ENCODE measurements at places on chromosomes 6 and 20. TPM values are rescaled to one million over a fixed set of nuclear protein-coding genes. Genes with fewer than 3 reads are reported as not detected.

TGM3 gene
- polyA plus RNA-seq: not detected

DNA sequence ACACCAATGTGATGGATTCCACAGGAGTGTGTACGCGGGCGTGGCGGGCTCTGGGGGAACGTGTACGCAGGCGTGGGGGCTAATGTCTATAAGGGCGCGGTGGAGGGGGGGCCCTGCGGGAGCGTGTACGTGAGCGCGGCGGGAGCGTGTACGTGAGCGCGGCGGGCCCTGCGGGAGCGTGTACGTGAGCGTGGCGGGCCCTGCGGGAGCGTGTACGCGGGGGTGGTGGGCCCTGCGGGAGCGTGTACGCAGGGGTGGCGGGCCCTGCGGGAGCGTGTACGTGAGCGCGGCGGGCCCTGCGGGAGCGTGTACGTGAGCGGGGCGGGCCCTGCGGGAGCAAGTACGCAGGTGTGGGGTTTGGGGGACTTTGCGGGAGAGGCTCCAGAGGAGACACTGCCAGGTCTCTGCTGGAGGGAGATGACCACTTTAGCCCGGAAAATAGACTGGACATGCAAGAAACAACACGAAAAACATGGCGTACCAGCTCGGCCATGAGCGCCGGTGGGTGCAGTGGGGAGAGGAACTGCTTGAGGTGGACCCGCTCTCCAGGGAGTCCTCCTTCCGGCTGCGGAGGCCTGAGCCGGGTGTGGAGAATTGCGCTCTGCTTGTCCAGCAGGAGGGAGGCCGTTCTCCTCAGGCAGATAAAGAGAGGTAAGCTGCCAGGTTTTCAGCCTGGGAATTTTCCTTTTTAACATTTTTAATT lies 27.8 kb upstream of the SMOC2 start:
- no peak overlapping the region for H3K27ac ChIP-seq
- H3K36me3 ChIP-seq: no peaks in the 10 kb centered on the region
- no peaks in the 10 kb centered on the region for H3K27me3 ChIP-seq
- no peaks in the 10 kb centered on the region for H3K4me1 ChIP-seq

NANP gene
- polyA plus RNA-seq: 0.63 TPM

SIRPB1 gene
- 1.3 TPM for polyA plus RNA-seq
